ENCODE measurements at places on chromosomes 1 and 21. TPM values are rescaled to one million over a fixed set of nuclear protein-coding genes. Genes with fewer than 3 reads are reported as not detected.

GRCh38 chr1:180246579-180246978 is 16.5 kb downstream of the LHX4 start:
- no peak for DNase-seq
- H3K4me3 ChIP-seq, result no peak overlapping the region
- no peaks in the 10 kb centered on the region for H3K36me3 ChIP-seq
- H3K27ac ChIP-seq, result no peak overlapping the region
- H3K4me1 ChIP-seq, result no peaks in the 10 kb centered on the region

DNA sequence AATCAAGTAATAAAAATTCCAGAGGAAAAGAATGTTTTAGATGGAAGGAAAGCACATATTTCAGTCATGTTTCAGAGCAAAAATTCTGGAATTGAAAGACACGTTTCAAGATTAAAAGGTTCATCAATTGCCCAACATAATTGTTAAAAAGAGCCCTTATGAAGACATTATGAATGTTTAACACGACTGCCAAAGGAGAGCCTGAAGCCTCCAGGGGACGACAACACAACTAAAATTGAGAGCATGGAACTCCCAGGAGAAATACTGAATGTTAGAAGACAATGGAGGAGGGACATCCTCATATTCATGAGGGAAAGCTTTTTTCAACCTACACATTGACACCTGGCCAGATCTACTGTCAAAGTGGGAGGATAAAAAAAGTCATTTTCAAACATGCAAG is 16.0 kb downstream of the OR2T11 start:
- H3K36me3 ChIP-seq, result no peaks in the 10 kb centered on the region
- peak; percentile 69 for DNase-seq
- H3K27me3 ChIP-seq, result no peaks in the 10 kb centered on the region

DNA sequence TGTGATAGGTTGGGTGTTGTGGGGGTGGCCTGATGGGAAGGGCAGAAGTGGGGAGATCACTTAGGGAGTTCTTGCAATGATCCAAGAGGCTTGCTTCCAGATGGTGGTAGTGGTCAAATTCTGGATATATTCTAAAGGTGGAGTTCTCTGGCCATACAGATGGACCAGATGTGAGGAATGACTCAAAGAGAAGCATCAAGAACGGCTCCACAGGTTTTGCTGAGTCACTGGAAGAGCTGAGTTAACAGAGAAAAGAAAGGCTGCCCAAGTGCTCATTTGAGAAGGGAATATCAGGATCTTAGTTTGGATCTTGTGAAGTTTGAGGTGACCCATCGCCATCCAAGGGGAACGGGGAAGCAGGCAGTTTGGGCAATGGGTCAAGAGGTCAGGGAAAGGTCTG is 192.9 kb upstream of the GALNT2 start:
- H3K27ac ChIP-seq, result no peak overlapping the region
- H3K27me3 ChIP-seq, result no peaks in the 10 kb centered on the region
- DNase-seq, result no peak
- no peak overlapping the region for H3K4me3 ChIP-seq
- H3K4me1 ChIP-seq, result no peaks in the 10 kb centered on the region
- H3K36me3 ChIP-seq, result no peaks in the 10 kb centered on the region

- H3K27ac ChIP-seq, result peak overlapping the region; percentile 16
- H3K4me3 ChIP-seq, result no peak overlapping the region
- no peak for DNase-seq
- H3K27me3 ChIP-seq, result no peaks in the 10 kb centered on the region
- no peaks in the 10 kb centered on the region for H3K36me3 ChIP-seq
- peaks cover 19% of the 10 kb centered on the region for H3K4me1 ChIP-seq
Observed at GRCh38 chr1:230501849-230502248, 75.7 kb upstream of the PGBD5 start.

DNA sequence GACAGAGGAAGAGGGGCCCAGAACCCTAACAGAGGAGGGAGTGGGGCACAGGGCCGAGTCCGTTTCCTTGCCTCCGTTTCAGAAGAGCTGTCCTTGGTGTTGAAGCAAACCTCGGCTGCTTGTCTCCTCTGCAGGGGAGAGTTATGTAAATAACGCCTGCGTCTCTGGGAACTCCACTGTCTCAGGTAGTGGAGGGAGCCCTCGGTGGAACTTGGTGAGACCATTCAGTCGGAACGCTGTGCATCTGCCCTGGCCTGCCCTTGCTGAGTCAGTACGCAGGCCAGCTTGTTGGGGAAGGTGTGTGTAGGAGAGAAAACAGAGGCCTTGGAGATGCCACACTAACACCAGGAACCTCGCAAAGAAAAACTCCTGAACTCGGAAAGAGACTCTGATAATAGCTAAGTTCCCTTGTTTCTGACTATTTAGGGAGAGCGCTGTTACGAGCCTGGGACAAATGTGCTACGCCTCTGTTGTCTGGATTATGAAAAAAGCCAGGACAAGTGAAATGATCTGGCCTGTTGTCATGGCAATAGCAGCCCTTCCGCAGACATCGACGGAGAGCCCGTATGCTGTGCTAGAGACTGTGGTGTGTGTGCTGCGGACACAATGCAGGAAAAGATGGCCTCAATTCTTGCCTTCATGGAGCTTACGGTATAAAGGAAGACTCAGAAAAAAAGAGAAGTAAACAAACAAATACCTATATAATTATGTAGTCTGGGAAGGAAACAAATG is 94.6 kb upstream of the AKT3 start:
- no peak for DNase-seq
- no peaks in the 10 kb centered on the region for H3K27me3 ChIP-seq
- no peaks in the 10 kb centered on the region for H3K36me3 ChIP-seq
- no peak overlapping the region for H3K4me3 ChIP-seq
- no peaks in the 10 kb centered on the region for H3K4me1 ChIP-seq

DNA sequence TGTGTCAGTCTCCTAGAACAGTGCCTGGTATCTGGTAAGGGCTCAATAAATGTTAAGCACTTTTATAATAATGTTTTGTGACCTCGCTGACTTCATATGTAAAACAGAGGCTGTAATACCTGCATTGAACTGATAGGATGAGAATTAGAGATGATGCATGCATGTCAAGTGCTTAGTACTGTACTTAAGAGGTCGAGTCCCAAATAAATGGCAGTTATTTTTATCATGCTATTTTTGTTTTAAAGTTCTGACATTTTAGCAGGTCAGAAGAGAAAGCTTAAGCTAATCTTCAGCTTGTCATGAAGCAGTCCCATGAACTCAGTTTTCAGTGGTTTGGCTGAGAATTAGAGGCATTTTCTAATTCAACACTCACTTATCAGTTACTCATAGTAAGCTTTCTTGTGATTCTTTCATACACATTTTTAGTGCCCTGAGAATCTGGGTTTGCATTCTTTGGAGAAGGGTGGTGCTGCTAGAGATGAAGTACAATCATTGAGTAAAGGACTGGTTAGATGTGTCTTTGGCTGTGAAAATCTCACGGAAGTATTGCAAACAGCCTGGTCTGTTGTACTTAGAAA is 75.7 kb upstream of the RAVER2 start:
- no peak overlapping the region for H3K4me3 ChIP-seq
- H3K27ac ChIP-seq, result no peak overlapping the region
- H3K36me3 ChIP-seq, result peaks cover 10% of the 10 kb centered on the region
- no peaks in the 10 kb centered on the region for H3K27me3 ChIP-seq

DNA sequence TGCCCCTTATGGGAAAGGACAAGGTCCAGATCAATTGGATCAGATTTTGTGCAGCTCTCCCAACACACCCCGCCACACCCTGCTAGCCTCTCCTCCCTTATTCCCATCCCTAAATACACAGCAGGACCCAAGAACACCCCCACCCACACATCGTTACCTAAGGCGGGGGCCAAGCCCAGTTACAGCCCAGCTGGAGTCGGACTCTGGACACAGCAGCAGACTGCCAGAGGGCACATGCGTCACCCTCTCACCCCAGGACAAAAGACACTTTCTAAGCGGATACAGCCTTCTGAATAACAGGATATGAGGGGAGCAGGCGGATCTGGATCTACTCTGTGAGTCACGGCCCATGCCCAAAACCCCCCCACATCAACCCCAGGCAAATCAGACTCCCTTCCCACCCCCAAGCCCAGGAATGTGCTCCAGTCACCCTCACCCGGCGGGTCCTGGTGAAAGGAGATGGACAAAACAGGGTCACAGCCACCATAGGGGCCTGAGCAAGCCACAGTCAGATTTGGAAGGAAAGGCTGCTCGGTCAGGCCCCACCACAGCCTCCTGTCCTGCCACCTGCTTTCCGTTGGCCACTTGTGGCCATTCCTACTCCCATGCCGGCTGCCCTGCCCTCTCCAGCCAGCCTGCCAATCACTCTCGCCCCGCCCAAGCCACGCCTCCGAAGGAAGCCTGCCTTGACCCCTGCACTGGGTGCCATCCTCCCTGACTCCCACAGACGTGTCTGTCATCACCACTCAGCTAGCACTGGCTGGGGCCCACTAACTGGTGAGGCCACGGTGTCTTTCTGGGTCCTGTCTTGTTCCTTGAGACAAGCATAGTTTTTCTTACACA is 4.0 kb downstream of the S100A16 start:
- no peak overlapping the region for H3K4me3 ChIP-seq
- no peak overlapping the region for H3K27ac ChIP-seq
- H3K4me1 ChIP-seq, result no peaks in the 10 kb centered on the region
- H3K27me3 ChIP-seq, result no peaks in the 10 kb centered on the region

- H3K27ac ChIP-seq, result no peak overlapping the region
- DNase-seq, result no peak
- H3K4me3 ChIP-seq, result no peak overlapping the region
Observed at GRCh38 chr1:211068976-211069375, 65.0 kb downstream of the KCNH1 start.

- no peak overlapping the region for H3K4me3 ChIP-seq
- no peak for DNase-seq
- no peaks in the 10 kb centered on the region for H3K27me3 ChIP-seq
- no peaks in the 10 kb centered on the region for H3K36me3 ChIP-seq
Observed at GRCh38 chr21:46055863-46056281, 42.0 kb upstream of the COL6A2 start.

GRCh38 chr21:20187028-20187427 is 811.2 kb upstream of the NCAM2 start:
- H3K27me3 ChIP-seq, result no peaks in the 10 kb centered on the region
- H3K4me3 ChIP-seq, result no peak overlapping the region
- no peaks in the 10 kb centered on the region for H3K36me3 ChIP-seq
- no peaks in the 10 kb centered on the region for H3K4me1 ChIP-seq

GRCh38 chr1:160342526-160342925 is 524 bp downstream of the COPA start:
- peak overlapping the region; percentile 70 for H3K4me3 ChIP-seq
- no peaks in the 10 kb centered on the region for H3K27me3 ChIP-seq
- DNase-seq, result no peak
- peaks cover 9% of the 10 kb centered on the region for H3K4me1 ChIP-seq
- H3K27ac ChIP-seq, result peak overlapping the region; percentile 73
- H3K36me3 ChIP-seq, result peaks cover 25% of the 10 kb centered on the region

The FCER1A gene
- 2.1 TPM for total RNA-seq

The PLCH2 gene
- total RNA-seq, result 3.4 TPM

The CA6 gene
- total RNA-seq, result not detected

The MOB3C gene
- total RNA-seq, result 21.3 TPM

The GJB4 gene
- total RNA-seq, result not detected

The TDRD5 gene
- 0.06 TPM for total RNA-seq

The GOLT1A gene
- 6.4 TPM for total RNA-seq

The ITLN2 gene
- total RNA-seq, result not detected

Measured in pancreas (tissue), 10 donors.